NCI-H524 treated with DMSO at 0.1 percent for 48 hours (cell line): ENCODE measurements at places on chromosomes 7 and 10.

DNA sequence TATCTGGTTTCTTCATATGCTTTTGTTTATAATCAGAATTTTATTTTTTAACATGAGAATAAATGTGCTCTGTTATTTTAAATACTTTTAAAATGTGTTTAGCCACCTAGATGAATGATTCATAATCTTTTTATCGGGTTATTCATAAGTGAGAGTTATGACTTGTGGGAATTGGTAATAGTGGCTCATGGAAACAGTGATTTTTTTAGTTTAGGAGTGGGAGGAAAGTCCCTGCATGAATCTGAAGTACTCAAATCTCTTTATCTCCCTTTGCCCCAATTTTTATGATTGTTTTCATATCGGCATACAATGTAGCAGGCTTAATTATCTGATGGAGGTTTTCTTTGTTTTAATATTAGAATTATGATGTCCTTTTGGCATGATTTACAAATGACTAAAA, 42.9 kb downstream of the TAX1BP1 start:
- DNase-seq: no peak

GRCh38 chr10:29877793-29878491, 181.4 kb downstream of the JCAD start:
- no peak for DNase-seq

DNA sequence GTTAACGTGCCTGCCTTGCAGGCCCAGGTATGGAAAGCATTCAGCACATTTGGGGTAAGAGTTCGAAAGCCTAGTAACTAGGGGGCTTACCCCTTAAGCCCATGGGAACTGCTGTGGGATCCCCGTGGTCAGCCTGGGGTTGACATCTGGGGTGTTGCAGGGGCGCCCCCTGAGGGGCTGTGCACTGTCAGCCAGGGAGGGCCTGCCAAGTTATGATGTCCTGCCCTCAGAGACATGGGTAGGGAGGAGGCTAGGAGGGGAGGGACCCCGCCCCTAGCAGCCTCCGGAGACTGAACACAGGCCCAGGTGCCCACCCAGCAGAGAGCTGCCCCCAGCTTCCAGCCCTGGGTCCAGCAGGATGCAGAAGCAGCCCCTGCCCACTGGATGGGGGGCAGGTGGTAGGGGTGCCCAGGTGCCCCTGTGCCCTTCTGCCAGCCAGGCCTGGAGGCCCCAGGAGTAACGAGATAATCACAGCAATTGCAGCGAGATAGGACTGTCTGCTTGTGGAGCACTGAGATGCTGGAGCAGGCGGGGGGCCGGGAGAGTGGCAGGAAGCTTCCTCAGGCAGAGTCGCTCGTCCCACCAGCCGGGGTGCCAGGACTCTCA, 153.3 kb downstream of the UBE2H start:
- DNase-seq: no peak

- DNase-seq: no peak
Observed at GRCh38 chr10:118983263-118983662, 46.3 kb upstream of the NANOS1 start.

DNA sequence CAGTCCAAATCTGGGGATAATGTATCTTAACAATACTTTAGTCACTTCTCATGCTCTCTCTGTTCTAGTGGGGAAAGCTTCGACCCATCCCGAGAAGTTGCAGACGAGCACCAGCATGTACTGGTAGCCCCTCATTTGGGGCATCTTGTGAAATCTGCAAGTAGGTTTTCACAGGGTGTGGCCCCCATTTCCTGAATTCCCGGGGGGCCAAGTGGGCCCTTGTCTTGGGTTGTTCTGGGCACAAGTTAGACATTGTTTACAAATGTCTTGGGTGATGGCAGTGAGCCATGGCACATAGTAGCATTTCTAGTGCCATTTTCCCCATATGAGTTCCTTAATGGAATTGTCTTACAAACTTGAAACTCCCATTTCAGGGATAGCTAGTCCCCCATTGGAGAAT, 216.7 kb upstream of the KCND2 start:
- no peak for DNase-seq

DNA sequence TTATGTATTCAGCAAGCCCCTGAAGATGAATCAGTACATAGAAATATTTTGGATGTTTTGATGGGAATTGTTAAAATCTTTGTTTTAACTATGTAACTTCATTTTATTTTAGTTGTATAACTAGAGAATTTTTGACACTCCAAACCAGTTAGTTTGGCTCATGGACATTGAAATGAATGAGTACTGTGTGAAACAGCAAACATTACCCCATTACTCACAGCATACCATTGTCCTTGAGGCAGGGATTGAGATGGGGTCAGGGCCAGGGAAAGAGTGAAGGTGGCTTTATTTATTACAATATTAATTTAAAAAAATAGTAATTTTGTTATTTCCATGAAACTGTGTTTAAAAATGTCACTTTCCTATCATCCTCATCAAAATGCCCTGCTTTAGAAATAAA, 4.8 kb upstream of the BMPER start:
- no peak for DNase-seq

GRCh38 chr7:24975172-24975571, 4.8 kb downstream of the OSBPL3 start:
- DNase-seq: no peak

GRCh38 chr10:101495324-101495925, 92.6 kb downstream of the POLL start:
- peak; percentile 7 for DNase-seq

DNA sequence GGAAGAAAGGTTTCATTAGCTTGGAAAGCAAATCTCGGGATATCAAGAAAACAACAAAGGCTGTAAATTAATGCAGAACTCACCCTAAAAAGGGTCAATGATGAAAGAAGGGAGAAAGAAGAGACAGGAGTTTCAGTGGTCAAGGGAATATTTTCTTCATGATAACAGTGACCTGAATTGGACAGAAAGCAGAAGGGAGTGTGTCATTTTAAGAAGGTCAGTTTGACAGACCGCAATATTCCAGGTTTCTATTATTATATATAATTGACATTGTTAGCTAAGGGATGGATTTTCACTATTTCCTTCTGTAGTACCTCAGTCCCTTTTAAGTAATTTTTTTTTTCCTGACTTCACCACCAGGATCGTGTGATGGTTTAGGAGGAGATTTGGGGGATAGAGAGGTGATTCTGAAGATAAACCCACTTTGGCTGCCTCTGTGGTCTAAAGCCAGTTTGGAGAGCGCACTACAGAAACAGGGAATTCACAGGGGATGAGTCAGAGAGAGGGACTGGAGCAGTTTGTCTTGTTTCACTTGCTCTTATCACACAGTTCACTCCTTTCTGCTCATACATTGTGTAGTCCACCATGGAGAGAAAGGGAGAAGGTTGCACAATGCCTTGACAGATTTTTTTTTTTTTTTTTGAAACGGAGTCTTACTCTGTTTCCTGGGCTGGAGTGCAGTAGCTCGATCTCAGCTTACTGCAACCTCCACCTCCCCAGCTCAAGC, 417.9 kb downstream of the AUTS2 start:
- no peak for DNase-seq

GRCh38 chr7:92910976-92911375, 74.6 kb upstream of the CDK6 start:
- no peak for DNase-seq

GRCh38 chr7:81333536-81333935, 414.7 kb upstream of the SEMA3C start:
- no peak for DNase-seq

GRCh38 chr7:151395036-151395367, 14.8 kb downstream of the WDR86 start:
- no peak for DNase-seq

- no peak for DNase-seq
Observed at GRCh38 chr7:22052674-22053365, 107.1 kb upstream of the CDCA7L start.

GRCh38 chr10:29253690-29254029, 35.2 kb upstream of the LYZL1 start:
- no peak for DNase-seq

- no peak for DNase-seq
Observed at GRCh38 chr7:149093228-149093627, 2.7 kb upstream of the ZNF786 start.

DNA sequence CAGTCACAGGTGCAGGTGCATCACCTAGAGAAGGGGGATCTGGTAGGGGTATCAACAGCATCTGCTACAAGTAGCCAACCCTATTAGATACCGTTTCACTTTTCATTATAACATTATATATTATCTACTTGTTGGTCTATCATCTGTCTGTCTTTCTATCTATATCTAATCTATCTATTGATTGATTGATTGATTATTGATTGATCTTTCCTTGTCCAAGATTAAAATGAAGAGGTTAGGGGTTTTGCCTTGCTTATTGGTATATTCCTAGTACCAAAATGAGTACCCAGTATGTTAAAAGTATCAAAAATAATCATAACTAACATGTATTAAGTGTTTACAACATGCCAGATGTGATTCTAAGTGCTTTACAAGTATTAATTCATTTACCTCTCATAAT, 121.5 kb downstream of the GPR158 start:
- DNase-seq: no peak

GRCh38 chr10:26486990-26487850, 49.1 kb downstream of the APBB1IP start:
- no peak for DNase-seq

- DNase-seq: no peak
Observed at GRCh38 chr10:124911124-124912067, 30.5 kb upstream of the ZRANB1 start.

GRCh38 chr10:30755441-30755953, 125.9 kb upstream of the LYZL2 start:
- DNase-seq: no peak
